IPS DF 6.9 (cell line): ENCODE measurements at places on chromosomes 5 and 9.

DNA sequence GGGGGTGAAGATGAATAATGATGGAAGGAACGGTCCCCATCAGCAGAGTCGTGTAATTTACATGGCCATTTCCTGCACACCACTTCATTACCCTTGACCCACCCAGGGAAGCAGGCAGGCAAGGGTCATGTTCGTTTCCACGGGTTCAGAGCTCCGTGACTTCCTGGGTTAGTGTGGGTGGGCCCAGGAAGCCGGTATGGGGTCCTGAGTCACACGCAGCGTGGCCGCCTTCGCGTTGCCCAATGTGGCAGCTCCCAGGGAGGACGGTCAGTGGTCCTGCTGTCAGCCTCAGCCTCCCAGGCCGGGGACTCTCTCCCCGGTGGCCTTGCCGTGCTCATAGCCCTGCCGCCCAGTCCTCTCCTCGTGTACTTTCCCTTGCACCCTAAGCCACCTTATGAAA is 5.1 kb upstream of the TERT start:
- no peak for DNase-seq

DNA sequence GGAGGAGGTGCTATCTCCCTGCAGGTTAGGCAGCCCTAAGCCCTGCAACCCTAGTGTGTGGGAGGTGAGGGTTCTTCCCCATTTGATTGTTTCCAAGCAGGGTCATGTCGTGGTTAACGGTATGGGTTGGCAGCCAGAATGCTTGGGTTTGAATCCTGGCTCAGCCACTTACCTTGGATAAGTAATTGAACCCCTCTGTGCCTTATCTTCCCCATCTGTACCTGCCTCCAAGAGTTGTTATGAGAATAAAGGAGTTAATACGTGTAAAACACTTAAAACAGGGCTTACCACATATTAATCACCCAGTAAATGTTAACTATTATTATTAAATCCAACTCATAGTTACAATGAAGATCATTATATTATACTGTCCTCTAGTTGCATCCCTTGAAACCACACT is 52.2 kb upstream of the SPATA31E1 start:
- DNase-seq, result no peak

DNA sequence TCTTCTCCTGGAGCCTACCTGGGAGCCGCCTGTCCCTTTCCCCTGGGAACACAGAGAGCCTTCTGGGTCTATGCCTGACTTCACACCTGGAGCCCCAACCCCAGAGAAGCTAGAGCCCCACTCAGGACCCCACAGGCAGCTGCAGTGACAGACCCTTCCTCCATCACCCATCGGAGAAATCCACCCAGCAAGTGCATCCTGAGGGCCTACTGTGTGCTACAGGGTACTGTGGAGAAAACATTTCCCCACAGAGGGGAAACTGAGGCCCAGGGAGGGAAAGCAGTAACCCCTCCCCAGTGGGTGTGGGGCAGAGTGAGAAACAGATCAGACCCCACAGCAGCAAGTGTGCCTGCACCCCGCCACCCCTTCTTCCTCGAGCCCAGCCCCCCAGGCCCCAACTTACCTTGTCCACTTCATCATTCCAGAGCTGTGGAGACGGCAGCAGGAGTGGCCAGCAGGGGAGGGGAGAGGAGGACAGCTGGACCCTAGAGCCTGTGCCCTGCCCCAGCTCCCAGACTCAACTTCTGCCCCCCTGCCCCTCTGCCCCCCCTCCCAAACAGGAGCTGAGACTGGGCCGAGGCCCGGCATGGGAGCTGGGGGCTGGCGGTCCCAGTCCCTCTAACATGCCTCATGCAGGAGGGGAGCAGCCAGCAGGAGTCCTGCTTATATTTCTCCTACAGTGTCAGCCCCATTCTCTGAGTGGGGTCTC is 17.7 kb downstream of the SH3GLB2 start:
- DNase-seq, result no peak

DNA sequence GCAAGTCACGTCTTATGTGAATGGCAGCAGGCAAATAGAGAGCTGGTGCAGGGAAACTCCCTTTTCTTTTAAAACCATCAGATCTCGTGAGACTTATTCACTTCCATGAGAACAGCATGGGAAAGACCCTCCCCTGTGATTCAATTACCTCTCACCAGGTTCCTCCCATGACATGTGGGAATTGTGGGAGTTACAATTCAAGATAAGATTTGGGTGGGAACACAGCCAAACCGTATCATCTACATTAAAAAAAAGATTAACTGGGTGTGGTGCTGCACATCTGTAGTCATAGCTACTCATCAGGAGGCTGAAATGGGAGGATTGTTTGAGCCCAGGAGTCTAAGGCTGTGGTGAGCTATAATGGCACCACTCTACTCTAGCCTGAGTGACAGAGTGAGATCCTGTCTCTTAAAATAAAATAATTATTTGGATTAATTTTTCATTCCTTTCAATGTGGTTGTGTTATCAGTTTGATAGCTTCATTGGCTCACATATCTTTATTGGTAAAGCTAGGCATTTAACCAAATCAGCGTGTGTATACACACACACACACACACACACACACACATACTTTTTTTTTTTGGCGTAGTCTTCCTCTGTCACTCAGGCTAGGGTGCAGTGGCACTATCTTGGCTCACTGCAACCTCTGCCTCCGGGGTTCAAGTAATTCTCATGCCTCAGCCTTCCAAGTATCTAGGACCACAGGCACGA is 21.8 kb downstream of the DENND4C start:
- no peak for DNase-seq

GRCh38 chr5:105054406-105054805 is 1491.8 kb upstream of the NUDT12 start:
- DNase-seq, result no peak

DNA sequence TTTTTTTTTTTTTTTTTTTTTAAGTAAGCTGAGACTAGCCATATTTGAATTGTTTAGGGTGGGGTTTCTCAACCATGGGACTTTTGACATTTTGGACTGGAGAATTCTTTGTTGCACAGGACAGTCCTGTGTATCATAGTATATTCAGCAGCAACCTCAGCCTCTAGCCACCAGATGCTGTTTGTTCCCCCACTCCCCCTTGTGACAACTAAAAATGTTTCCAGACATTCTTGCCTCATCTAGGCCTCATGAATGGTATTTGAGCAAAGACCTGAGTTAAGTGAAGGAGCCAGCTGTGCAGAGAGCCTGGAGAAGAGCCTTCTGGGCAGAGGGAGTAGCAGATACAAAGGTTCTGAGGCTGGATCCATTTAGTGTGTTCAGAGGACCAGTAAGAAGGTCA is 155.9 kb downstream of the SGCD start:
- DNase-seq, result no peak

DNA sequence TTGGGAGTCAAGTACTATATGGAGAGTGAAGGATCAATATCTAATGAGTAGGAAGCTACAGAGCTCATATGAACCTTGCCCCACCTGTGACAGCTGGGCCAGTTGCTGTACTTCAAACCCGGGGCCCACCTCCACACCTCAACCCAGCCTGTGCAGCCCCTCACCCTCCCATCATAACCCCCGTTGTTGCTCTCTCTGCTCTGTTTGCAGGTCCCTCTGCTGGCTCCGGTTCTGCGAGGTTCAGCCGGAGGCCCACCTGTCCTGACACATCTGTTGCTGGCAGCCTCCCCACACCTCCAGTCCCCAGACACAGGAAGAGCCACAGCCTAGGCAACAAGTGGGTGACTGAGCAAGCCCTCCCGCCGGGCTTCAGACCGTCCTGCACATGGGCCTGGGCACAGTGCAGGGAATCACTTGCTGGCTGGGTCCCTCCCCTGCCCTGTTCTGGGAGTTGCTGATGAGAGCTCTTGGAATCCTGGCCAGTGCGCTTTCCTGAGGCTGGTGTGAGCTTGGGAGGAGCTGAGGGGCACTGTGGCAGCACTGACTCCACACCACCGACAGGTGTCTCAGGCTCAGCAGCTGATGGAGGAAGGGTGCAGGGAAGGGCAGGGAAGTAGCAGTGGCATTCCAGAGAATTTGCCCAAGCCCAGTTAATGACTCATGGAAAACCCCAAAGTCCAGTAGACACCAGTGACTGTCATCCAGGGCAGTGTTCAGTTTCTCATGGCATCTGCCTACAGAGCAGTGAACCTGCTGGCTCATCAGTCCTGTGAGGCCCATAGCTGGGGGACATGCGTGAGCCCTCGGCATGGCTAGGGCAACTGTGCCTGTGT is 69.5 kb upstream of the GARNL3 start:
- no peak for DNase-seq

GRCh38 chr9:128144239-128145181 is 4.7 kb upstream of the LCN2 start:
- no peak for DNase-seq

- no peak for DNase-seq
Observed at GRCh38 chr9:136385015-136385414, 11.5 kb upstream of the CARD9 start.

- peak; percentile 73 for DNase-seq
Observed at GRCh38 chr5:10987925-10988504, 227.0 kb upstream of the DAP start.

DNA sequence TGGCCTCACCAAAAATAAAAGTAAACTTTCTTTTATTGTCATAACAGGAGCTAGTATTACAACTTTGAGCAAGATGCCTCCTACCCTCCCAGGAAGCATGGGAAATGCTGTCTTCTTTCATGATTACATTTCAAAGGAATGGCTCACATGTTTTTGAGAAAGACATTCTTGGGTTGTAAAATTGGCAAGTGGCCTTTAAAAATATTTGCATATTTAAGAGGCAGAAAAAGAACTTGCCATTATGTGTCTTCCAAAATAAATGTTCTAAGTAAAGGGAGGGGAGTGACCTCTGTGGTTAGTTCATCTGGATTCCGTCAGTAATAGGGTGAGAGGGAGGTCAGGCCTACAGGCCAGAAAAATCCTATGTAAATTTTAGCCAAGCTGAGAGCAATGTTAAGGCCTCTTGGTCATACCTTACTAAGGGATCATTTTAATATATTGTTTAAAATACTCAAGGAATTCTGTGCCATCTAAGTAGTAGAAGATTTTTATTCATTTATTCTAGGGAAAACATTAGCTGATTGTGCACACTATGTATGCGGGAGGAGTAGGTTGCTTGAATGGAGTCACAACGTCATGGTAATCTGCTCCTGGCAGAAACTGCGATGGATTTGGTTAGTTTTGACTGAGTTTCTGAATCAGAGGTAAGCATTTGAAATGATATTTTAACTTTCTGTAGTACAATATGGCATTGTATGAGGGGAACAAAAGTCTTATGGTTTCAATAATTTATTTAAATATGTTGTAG is 1485.7 kb upstream of the CDH9 start:
- DNase-seq, result no peak

- DNase-seq, result no peak
Observed at GRCh38 chr5:107543868-107544267, 126.9 kb downstream of the EFNA5 start.

GRCh38 chr5:95892784-95893354 is 68.8 kb downstream of the ELL2 start:
- no peak for DNase-seq

DNA sequence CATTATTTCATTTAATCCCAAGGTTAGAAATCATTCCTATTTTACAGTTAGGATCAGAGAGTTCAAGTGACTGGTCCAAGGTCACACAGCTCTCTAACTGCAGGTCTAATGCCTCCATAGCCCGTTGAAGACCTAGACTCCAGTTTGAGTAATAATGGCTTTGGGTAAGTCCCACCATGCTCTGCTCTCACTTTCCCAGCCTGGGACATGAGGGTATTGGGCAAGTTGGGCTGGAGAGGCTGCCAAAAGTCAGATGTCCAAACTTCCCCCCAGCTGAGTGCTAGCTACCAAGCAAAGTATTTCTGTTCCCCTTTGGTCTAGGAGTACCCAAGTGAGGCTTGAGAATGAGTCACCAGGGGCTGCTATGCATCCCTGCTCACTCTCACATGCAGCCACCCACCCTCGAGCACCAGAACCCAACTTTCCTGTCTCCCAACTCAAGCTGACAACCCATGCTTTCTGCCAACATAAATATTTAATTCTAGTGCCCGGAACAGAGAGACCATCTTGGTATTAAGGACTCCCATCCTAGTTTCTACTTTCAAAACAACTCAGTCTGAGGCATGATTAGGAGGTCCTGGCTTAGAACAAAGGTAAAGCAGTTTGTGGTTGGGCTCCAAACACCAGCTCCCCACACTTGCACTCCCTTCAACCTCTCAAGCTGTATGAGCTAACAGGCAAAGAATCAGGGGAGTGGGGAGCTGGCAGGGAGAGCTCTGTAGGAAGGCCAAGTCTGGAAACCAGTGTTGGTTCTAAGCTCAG is 236.5 kb upstream of the TRIM32 start:
- no peak for DNase-seq

DNA sequence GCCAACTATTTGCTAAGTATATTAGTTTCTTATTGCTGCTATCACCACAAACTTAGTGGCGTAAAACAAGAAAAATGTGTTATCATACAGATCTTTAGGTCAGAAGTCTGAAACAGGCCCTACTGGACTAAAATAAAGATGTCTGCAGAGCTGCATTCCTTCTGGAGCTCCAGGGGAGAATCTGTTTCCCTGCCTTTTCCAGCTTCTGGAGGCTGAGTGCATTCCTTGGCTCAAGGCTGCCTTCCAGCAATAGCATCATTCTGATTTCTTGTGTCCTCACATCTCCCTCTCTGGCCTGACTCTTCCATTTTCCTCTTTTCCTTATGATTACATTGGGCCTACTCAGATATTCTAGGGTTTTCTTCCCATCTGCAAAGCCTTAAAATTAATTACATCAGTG is 15.9 kb downstream of the MAN2A1 start:
- DNase-seq, result no peak

DNA sequence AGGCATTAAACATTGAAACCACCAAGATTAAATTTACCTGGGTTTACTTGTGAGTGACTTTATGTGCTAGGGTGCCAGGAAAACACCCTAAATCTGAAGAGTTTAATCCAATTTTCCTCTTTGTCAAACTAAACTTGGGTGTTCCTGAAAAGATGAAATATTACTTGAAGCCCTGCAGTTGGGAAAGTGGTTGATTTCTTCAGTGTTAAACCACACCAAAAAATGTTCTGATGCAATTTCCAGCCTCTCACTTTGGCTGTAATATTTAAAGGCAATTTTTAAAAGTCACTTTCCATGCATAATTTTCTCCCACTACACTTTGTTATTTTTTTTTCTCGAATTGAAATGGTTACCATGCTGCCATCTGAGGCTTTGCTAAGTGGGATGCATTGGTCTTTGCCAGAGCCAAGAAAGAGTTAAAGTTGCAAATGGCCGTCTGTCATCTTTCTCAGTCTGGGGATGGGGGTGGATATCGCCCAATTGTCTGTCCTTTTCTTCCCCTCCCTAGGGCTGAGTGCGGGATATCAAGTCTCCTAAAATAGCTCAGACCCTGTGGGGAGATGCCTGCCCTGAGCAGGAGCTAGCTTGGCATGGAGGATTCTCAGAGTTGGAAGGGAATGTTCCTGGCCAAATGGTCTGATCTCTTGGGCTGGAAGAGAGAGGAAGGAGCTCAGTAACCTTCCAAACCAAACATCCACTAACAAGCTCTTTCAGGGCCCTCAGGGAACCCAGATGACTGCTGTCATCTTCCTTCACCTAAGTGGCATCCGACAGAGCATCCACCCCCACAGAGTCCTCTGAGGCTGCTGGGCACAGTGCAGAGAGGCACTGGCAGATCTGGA is 13.6 kb upstream of the SHB start:
- DNase-seq, result no peak
